SHP77 (cell line): ENCODE measurements at places on chromosomes 11 and 22.

GRCh38 chr11:60996381-60997138 lies 25.1 kb downstream of the CD6 start:
- peak; percentile 39 for DNase-seq

GRCh38 chr11:35063488-35063931 lies 75.5 kb upstream of the CD44 start:
- no peak for DNase-seq

- no peak for DNase-seq
Observed at GRCh38 chr22:42967005-42967404, 47.9 kb downstream of the PACSIN2 start.

- no peak for DNase-seq
Observed at GRCh38 chr11:107218123-107219013, 200.1 kb upstream of the GUCY1A2 start.

- DNase-seq, result no peak
Observed at GRCh38 chr11:64084146-64084950, 48.6 kb downstream of the FLRT1 start.

DNA sequence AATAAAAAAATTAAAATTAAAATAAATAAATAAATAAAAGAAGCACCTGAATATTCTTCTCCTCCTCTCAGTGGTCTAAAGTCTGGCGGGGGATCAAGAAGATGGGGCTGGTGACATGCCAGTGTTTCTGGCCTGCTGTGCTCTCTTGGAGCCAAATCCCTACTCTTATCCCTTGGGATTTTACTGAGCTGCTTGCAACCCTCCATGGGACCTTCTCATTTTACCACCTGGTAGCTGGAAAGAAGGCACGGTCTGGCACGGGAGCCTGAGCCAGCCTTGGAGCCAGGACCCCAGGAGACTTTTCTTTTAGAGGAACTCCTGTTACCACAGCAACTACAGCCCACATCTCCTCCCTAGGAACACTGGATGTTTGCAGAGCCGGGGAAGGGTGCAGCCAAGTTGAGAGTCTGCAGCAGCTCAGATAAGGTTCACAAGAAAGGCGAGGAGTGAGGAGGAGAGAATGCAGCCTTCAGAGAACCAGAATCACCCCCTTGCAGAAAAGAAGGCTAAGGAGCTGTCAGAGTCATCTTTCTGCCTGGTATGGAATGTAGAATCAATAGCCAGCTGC lies 21.4 kb downstream of the CD6 start:
- no peak for DNase-seq

DNA sequence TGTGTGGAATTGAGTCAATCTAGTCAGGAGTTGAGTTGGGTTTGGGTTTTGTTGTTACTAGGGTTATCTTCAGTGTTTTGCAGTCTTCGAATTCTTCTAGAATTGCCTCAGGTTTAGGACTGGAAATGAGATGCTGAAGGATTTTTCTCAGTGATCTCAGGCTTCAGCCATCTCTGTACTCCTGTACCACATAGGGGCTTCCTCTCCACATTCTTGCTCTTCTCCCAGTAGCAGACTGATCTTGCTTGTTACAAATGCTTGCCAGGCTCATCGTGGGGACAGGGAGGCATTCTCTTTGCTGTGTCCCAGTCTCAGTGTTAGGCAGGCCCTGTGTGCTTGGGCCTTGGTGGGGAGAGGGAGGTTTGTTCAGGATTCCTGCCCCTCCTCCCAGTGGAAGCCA lies 96.1 kb downstream of the LRRC32 start:
- DNase-seq, result no peak

DNA sequence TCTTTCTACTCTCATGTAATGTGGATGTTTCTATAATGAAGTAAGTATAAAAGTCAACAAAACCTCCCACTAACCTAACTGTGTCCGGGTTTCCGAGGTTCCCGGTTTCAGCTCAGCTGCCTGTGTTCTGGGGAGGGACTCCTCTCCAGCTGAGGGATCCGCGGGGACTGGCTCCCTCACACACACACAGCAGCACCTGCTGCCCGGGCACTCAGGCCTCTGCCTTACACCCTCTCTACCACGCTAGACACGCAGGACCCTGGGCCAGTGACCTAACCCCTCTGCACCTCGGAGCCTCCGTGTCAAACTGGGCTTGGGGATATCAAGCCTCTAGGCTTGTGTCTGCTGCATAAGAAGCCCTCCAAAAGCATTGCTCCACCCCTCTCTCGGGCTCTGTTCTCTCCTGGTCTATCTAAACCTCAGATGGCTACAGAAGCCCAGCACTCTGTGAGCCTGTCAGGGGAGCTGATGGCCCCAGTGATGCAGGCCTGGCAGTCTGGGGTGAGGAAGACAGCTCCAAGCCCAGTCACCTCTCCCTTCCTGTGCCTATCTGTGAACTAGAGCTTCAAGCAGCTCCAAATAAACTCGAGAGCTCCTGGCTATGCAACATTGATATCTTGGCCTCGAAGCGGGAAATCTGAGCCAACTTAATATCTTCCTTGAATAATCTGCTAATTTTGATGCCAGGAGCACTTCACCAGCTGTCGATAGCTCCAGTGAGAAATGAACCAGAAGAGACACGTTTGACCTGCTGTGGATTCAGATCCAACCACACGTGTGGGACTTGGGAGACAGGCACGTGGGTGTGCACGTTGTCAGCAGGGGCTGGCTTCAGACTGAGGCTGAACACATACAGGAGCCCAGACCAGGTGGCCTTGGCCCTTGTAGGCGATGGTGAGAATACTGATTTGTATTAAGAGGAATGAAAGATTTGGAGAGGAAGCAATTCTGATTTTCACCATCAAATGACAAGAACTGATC lies 232.7 kb upstream of the B3GAT1 start:
- no peak for DNase-seq

DNA sequence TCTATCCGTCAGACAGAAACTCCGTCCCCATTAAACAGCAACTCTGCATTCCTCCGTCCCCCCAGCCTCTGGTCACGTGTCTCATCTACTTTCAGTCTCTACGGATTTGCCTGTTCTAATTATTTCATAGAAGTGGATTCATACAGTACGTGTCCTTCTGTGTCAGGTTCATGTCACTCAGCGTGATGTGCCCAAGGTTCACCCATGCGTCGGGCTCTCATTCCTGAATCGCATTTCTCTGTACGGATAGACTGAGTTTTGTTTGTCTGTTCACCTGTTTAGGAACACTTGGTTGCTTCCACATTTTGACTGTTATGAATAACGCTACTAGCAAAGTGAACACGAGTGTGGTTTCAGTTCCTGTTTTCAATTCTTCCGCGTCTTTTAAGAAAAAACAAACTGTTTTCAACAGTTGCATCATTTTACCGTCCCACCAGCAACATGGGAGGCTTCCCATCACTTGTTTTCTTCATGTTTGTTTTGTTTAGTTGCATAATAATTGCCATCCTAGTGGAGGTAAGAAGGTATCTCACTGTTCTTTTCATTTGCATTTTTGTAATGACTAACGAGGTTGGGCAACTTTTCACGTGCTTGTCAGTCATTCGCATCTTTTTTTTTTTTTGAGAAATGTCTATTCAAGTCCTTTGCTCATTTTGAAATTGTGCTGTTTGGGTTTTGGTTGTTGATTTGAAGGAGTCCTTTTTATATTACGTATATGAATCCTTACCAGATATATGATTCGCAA lies 8.9 kb upstream of the NLRP6 start:
- DNase-seq, result no peak

DNA sequence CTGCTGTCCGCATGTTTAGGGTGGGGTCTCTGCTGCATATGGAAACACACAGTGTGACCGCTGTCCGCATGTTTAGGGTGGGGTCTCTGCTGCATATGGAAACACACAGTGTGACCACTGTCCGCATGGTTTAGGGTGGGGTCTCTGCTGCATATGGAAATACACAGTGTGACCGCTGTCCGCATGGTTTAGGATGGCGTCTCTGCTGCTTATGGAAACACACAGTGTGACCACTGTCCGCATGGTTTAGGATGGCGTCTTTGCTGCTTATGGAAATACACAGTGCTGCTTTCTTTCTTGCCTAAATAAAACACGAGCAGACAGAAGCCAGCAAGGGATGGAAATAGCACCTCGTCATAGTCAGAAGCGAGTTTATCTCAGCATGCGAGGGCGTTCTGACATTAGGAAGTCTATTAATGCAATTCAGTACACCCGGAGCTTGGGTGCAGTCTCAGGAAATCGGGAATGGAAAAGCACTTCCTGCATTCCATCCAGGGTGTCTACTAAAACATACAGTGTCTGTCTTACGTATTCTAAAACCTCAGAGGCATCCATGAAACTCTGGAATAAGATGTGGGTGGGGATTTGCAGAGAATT lies 32.6 kb upstream of the TOLLIP start:
- DNase-seq, result no peak

- no peak for DNase-seq
Observed at GRCh38 chr22:44566911-44567310, 68.9 kb upstream of the RTL6 start.

- no peak for DNase-seq
Observed at GRCh38 chr22:48097723-48098122, 1335.3 kb downstream of the TBC1D22A start.

DNA sequence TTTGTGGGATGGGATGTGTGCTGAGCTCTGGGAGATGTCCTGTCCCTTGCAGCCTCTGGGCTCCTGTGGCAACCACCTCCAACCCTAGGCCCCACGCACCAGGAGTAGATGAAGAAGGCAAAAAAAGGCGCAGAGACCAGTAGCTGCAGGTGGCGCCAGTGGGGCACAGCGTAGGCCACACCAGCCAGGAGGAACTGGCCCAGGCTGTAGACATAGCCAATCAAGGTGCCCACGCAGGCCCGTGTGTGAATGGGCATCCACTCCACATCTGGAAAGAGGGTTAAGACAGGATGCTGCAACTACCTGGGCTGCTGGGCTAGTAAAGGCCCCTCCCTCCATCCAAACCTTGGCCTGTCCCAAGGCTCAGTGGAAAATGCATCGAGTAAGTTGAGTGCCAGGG lies 3.0 kb downstream of the SLC22A6 start:
- DNase-seq, result no peak

GRCh38 chr11:75722669-75723042 lies 5.0 kb downstream of the MOGAT2 start:
- DNase-seq, result no peak

DNA sequence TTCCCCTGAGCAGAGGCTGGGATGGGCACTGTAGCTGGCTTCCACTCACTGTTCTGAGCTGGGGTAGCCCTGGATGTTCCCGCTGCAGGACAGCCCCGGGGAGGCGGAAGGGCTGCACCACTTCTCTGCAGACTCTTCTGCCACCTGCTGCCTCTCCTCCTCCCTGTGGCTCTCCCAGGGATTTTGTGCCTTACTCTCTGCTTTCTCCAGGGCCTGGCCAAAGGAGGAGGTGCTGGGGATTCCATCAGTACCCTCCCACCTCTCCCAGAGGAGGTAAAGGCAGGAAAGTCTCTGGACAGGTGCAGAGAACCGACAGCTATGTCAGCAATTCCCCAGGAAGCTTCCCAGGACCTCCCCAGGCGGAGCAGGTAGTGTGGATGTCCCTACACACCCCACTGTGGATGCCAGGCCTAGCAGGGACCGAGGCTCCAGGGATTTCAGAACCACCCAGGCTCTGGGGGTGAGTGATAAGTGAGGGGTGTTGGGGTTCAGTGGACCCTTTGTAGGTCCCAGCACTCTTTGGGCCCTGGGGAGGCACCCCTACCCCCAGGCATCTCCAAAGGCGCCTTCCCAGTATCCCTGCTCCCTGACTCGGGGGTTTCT lies 11.3 kb downstream of the DUSP8 start:
- DNase-seq, result no peak

DNA sequence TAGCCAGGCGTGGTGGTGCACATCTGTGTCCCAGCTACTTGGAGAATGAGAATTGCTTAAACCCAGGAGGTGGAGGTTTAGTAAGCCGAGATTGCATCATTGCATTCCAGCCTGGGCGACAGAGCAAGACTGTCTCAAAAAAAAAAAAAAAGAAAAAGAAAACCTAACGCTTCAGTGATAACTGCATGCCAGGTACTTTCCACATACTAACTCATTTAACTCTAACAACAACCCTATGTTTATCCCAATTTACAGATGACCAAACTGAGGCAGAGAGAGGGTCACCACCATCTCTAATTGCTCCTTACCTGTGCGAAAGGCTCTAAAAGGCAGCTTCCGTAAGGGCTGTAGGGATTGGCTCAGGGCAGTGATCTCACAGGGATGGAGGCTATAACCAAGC lies 11.6 kb downstream of the PISD start:
- no peak for DNase-seq

- no peak for DNase-seq
Observed at GRCh38 chr11:484616-485015, 22.4 kb downstream of the RNH1 start.

DNA sequence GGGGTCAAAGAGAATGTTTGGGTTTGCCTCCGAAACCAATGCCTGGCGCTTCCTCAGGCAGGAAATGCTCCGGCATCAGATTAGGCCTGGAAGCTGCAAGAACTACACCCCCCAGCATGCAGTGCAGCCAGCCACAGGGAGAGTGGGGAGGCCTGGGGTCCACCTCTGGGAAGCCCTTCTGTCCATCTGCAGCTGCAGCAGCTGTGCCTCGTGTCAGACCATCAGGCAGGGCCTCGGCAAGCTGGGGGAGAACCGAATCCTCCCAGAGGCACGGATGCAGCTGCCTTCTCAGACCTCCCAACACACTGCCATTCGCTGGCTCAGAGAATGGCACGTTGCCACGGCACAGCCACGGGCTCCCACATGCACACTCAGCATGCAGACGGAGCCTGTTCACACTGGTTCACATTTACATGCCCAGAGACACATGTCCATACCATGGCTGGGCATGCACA lies 57.4 kb downstream of the NECTIN1 start:
- peak; percentile 32 for DNase-seq

DNA sequence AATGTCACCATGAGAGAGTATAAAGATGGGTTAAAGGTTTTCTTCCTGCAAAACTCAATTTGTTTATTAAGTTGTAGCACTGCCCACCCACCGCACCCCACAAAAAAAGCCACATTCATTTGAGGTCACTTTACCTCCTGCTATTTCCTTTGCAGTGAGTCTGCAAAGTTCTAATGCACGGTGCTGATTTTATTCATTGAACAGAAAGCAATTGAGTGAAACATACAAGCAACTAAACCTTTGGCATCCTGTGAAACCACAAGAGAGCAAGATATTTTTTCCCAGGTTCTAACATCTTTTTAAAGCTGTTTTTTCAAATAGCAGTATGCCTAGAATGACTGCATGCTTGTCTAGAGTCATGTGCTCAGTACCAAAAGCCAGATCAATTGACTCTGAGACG lies 39.0 kb downstream of the RRAS2 start:
- no peak for DNase-seq

GRCh38 chr11:118789501-118790356 lies 1.2 kb downstream of the DDX6 start:
- no peak for DNase-seq

GRCh38 chr11:76824083-76824939 lies 36.4 kb upstream of the ACER3 start:
- DNase-seq, result no peak
